ENCODE measurements at places on chromosomes 7 and 10.

GRCh38 chr7:97819161-97819560 is 53.0 kb downstream of the ASNS start:
- peak; percentile 46 for DNase-seq

DNA sequence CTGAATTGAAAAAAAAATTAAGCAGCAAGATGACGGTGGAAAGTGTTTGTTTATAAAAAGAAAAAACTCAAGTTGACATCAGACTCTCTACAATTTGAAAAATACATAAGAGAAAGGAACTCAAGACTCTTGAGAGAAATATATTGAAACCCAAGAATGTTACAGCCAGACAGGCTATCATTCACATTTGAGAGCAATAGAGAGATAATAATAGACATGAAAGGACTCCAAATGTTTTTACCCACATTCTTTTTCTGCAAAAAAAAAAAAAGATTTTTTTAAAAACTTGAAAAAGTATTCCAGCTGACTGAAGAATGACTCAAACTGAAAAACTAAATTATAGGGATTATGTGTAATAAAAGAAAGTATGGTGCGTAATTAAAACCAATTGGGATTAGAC is 532.4 kb downstream of the INHBA start:
- no peak for DNase-seq

- DNase-seq = no peak
Observed at GRCh38 chr7:27277628-27278027, 35.0 kb downstream of the EVX1 start.

DNA sequence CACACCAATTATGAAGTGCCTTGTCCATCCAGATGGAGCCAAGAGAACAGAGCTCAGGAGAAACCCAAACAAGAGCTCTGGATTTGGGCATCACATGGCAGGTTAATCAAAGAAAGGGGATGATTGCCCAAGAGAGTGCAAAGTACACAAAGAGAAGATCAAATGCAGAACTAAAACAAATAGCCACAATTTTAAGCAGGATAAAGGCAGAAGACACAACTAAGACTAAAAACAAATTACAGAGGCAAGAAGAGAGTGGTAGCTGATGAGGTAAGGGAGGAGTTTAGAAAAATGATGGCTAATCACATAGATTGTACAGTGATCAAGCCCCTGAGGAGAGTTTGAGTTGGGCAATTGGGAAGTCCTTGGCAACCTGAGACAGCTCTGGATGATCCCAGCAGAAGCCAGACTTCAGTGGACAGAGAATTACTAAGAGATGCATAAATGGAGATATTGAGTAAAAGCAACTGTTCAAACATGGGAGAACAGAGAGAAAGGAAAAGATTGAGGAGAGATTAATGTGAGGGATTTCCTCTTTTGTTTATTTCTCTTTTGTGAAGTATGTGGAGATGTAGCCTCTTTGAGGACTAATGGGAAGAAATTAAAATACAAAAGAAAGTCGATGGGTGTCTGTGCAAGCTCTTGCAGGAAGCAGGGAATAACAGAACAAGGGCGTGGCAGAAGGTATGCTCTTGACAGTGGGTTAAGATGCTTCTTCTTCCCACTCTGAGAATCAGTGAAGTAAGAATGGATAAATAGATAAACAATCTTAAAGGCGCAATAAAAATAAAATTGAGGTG is 101.9 kb downstream of the LRRN3 start:
- DNase-seq = no peak

DNA sequence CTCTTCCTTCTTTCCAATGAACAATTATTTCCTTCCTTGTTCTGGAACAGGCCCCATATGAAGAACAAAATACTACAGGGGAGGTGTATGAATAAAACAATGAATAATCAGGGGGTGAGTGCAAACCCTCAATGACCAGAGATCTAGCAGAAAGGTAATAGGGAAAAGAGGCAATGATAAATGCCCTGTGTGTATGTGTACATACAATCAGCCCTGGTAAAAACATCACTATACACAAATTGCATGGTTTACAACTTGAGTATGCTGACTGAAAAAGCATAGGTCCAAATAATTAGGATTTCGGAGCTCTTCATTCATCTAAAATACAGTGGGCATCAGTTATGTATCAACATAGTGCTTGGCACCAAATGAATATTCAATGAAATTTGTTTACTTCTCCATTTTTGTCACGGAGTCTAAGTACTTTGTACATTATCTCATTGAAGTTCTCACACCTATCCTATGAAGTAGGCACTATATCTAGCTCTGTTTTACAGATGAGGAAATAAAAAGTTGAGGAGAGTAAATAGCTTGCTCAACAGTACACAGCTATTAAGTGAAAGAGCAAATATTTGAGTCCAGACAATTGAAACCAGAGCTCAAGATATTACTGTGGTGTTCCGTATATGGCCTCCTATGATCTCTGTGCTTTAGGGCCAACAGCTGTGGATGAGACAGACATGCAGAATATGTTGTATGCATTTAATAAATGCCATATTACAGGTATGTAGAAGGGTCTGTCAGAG is 1065.4 kb downstream of the SORCS3 start:
- no peak for DNase-seq

DNA sequence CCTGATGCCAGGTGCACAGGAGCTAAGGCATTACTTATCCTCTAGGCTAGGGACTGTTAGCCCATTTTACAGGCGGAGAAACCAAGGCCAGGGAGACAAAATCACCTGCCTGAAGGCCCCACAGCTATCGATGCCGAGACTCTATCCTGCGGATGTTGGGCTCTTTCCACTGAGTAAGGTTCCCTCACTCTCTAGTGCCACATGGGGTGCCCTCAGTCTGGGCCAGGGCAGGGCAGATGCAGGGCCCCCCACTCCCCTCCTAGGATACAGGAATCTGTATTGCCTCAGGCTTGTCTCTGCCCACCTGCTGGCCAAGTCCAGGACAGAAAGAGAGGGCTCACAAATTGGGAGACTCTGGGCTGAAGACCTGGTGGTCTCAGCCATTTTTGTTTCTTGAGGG is 45.7 kb downstream of the UNC5B start:
- DNase-seq = no peak

- DNase-seq = peak; percentile 61
Observed at GRCh38 chr7:55439627-55440026, 74.5 kb downstream of the LANCL2 start.

DNA sequence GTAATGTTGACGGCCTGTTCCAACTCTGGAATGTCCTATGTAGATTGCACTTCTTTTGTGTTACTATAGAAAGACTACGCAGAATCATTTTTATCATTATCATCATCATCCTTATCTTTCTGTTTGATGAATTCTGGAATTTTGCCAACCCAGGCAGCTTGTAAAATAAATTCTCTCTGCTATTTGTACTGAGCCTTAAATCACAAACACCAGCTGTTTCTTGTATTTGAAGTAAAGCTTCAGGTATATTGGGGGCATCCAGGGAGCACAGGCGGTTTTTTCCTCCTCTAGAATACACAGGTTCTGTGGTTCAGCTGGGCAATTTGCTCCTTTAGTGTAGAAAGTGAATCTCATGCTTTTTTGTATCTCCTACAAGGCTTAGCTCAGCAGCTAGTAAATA is 14.9 kb upstream of the CPA5 start:
- DNase-seq = peak; percentile 27

GRCh38 chr10:1419796-1420610 is 317.3 kb downstream of the ADARB2 start:
- DNase-seq = no peak

- no peak for DNase-seq
Observed at GRCh38 chr10:17438583-17438982, 15.8 kb downstream of the ST8SIA6 start.

GRCh38 chr7:85022064-85022697 is 164.7 kb downstream of the SEMA3D start:
- DNase-seq = no peak

DNA sequence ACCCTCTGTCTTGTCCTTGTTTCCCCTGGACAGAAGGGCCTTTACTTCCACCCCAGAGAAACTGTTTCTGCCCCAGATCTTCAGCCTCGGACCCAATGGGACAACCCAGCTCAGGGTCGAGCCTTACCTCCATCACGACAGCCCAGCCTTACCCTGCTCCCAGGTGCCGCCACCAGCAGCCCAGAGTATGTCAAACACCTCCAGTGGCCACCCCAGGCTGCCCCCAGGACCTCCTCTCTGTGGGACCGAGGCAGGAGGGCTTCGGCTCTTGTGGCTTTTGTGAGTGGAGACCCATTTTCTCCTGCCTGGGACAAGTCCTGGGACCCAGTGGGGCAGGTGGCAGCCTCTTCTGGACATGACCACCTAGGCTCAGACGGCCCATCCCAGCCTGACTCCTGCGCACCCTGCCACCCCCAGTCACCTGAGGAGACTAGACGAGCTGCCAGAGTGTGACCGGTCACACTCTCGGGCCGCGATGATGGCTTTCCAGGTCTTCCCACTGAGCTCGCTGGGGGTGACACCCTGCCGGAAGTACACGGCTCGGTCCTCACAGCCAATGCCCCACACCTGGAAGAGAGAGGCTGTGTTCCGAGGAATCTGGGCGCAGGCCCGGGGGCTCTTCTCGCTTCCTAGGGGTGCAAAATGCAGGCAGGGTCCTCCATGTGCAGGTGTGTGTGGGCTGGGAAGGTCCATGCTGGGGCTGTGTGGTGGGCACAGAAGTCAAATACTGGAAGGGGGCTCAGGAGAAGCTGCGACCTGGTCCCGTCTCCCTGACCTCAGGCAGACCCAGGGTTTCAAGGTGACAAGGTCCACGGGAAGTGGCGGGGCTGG is 15.5 kb downstream of the TECPR1 start:
- DNase-seq = no peak

- no peak for DNase-seq
Observed at GRCh38 chr10:89421018-89421476, 6.7 kb downstream of the IFIT5 start.

DNA sequence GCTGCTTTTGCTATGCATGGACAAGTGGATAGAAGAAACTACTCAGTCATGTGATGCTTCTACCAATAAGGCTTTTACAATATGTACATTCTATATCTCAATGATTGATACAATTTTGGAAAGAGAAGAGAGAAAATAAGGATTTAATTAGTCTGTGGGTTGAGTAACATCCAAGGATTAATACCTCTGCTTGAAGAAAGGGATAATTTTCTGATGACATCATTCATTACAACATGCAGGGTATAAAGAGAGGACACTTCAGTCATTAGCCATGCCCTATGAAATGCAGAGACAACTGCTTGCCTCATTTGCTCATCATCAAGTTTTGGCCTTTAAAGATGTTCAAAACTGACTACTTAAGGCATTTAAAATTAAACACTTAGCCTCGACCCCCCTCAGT is 237.3 kb downstream of the AHR start:
- DNase-seq = no peak

GRCh38 chr10:97713339-97713825 is at the start of gene MARVELD1:
TSS of gene MARVELD1 (plus strand) at chr10:97713730. CDS start at chr10:97713877, 147 bp downstream.
- DNase-seq = peak; percentile 6

Data from NCI-H2081 (cell line).